ENCODE measurements at places on chromosomes 7 and 10.

DNA sequence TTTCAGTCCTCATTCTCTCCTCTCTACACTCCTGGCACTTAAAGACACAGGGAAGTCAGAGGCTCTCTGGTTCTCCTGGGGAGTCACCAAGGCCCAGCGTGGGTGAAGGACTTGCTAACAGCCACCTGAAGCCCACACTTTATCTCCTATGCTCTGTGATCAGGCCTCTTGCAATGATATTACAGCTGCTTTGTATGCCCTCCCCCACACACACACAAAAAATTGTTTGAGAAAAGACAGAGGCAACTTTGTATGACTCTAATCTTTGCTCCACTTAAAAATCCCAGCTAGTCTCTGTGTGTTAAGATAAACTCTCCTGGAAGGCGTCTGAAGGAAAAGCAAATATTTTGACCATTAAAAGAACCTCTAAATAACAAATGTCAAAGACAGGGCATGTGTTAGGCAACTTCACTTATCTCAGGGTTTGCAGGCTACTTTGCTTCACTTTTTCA is 507.2 kb downstream of the TNS3 start:
- DNase-seq: no peak

- no peak for DNase-seq
Observed at GRCh38 chr7:95027234-95027872, 120.0 kb downstream of the PPP1R9A start.

- no peak for DNase-seq
Observed at GRCh38 chr7:28145931-28146330, 34.7 kb downstream of the JAZF1 start.

GRCh38 chr10:62008946-62009345 is 107.4 kb downstream of the ARID5B start:
- no peak for DNase-seq
